ENCODE measurements at places on chromosomes 5 and 9.

DNA sequence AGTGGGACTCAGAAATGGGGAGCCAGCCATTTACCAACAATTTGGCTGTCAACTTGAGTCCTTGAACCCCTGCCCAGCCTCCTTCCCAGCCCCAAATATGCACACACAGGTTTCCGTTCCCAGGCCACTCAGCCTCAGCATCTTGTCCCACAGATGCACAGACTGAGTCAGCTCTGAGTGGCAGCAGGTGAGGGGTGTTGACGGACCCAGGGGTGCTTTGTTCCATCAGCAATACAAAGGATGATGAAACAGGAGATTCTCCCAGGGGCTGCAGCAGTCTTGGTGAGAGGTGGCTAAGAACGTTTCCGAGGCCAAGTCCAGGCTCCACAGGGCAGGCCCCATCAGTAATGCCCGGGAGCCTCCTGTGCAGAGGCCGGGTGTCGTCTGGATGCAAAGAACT lies 4.9 kb upstream of the OLFM1 start:
- DNase-seq: no peak

GRCh38 chr5:579746-580366 lies 32.3 kb upstream of the CEP72 start:
- DNase-seq: no peak

GRCh38 chr9:27800692-27801370 lies 227.6 kb upstream of the C9orf72 start:
- no peak for DNase-seq

- no peak for DNase-seq
These were observed 616.2 kb downstream of the DNAH5 start for GRCh38 chr5:13328316-13328715.

DNA sequence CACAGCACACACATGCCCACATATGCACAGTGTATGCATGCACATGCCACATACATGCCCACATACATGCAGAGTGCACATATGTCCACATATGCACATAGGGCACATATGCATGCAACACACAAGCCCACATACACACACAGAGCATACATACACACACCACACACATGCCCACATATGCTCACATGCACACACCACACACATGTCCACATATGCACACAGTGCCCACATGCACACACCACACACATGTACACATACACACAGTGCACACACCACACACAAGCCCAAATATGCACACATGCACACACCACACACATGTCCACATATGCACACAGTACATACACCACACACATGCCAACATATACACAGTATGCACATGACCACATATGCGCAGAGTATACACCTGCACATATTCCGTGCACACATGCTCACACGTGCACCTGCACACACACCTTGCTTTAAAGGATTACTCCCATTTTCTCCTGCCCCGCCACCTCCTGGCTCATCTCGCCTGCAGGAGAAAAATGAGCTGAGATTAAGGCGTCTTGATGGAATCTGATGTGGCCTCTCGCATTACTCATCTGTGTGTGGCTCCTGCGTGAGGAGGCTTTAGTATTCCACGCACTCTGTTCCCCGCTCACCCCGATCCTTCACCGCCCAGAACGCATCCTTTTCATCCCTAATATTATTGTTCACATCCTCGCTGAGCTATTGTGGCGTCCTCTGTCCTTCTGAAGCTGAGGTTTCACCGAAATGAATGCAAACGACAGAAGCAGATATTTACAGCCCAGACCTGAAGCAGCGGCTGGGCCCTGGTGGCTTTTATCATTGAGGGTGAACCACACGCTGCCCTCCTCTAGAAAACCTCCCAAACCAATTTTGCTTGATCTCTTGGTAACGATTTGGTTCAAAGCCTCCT lies 182.7 kb downstream of the OLFM1 start:
- no peak for DNase-seq

DNA sequence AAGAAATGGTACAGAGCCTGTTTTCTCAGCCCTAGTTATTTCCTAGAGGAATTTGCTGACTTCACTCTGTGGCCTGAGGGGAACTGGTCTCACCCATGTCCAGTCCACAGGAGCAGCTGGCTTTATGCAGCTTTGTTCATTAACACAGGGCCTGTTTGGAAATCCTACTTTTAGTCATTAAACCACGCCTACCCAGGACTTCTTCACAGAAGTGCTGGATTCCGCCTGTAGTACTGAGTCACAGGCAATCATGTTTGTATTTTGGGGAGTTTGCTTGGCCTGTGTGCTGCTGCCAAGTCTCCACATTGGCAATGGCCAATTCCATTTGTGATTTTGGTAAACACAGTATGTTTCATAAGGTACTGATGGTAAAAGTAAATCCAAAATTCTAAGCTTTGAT lies 52.8 kb downstream of the CTNND2 start:
- no peak for DNase-seq

DNA sequence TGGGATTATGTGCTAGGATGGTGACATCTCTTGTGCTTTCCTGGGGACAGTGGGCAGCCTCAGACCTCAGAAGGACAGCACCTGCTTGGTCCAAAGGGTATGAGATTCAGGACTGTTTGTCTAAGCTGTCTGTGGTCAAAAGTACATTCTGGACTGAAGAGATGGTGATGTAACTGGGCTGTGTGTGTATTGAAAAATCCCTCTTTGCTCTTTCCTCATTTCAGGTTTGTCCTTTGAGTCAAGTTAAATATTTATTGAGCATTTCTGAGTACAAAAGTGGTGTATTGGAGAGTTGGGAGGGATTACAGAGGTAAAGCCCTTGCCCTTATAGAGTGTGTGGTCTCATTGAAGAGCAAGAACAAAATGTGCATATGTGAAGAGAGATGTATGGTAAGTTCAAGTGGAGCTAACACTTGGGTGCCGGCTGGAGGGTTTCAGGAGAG lies 46.7 kb downstream of the RCL1 start:
- no peak for DNase-seq

DNA sequence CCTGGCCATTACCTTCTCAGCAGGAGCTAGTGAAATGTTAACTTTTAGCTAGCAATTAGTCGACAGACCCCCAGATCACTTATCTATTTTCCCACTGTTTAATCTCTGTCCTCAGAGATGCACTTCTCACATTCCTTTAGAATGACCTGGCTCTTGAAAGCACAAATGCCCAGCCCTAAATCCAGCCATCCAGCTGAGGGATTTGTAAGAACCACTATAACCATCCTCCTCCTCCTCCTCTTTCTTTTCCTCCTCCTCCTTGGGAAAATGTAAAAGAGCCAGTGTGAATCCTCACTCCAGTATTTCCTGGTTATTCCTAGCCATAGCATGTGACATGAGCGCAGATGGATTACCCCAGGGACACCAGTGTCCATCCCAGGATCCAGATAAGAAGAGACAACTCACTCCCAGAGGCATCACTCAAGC lies 124.3 kb downstream of the ENC1 start:
- DNase-seq: no peak

- no peak for DNase-seq
These were observed 2.8 kb downstream of the MGAT4B start for GRCh38 chr5:179803651-179804554.

DNA sequence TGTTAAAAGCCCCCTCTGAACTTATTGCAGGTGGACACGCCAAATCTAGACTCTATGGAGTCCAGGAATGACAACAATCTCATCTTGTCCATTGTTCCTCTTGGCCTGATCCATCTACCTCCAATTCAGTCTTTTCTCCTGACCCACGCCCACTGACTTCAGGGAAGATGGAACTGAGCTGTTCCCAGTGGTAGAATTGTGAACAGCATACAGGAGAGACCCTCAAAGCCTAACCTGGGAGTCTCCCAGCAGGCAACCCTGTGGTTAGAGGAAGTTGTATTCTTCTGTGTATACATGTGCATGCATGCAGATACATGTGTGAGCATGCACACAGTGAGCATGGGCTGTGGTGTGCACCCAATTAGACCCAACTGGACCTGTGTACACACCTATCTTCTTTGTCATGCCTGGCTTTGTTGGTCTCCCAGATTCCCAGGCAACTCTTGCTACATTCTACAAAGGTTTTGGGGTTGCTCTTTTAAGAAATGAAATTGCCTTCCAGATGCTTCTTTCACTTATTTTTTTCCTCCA lies 286.0 kb downstream of the ZSWIM6 start:
- no peak for DNase-seq

DNA sequence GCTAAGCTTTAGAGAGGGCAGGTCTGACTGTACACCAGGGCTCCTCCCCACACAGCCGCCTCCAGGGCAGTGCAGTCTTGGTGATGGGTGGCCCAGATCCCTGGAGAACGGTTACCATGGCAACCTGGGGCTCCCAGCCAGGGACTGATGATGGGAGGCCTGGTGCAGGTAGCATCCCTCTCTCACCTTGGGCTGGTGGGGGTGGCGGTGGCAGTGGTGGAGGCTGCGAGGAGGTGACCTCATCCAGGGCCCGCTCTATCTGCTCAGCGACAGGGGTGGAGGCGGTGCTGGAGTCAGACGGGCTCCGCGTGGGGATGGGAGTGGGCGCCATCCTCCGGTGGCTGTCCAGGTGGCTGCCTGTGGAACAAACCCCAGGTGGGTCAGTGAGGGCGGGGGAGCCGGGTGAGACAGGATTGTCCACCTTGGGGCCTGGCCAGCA lies 12.3 kb downstream of the PRR7 start:
- DNase-seq: no peak

DNA sequence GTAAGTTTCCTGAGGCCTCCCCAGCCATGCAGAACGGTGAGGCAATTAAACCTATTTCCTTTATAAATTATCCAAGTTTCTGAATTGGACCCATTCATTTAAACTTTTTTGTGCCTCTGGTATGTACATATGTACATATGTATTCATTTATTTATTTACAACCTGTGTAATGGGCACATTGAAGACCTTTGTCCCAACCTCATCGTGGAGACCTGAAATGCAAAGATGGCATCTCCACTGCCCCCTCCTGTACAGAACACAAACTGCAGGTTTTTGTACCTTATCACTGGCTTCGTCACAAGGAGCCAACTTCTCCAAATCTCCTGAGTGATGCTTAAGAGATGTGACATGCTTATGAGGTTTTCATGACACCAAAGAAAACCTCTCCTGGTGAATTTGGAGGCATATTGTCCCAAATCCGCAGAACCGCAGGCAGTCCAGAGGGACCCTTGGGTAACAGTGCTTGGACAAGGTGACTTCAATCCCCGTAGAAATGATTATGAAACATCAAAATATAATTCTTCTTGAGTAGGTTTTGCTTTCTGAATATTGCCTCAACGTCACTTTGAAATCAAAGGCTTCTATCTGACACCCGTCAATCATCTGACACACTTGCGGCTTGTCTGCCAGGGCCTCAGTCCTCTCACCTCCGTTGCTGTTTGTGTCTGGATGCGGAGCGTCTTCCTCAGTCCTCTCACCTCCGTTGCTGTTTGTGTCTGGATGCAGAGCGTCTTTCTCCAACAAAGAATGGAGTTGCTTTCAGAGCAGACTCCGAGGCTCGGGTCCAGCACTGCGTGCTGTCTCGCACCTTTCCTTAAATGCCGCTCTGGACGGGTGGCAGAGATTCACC lies 135.0 kb upstream of the IRX4 start:
- DNase-seq: no peak

DNA sequence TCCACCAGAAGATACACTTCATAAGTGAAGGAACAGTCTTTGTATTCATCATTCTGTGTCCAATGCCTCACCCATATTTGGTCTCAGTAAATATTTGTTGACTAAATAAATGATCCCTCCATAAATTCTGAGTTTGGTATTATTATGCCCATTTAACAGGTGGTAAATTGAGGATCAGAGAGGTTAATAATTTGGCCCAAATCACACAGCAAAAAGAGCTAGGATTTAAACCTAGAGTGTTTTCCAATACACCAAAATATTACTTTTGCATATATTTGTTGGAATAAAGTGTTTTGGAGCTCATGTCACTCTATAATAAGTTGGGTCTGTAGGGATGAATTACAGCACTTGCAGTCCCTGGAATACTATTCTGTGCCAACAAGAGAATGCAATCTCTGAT lies 470.3 kb downstream of the ARHGEF28 start:
- DNase-seq: no peak

- no peak for DNase-seq
These were observed 30.9 kb upstream of the CDK20 start for GRCh38 chr9:88005240-88005639.

GRCh38 chr9:94875300-94876020 lies 149.0 kb downstream of the AOPEP start:
- no peak for DNase-seq

DNA sequence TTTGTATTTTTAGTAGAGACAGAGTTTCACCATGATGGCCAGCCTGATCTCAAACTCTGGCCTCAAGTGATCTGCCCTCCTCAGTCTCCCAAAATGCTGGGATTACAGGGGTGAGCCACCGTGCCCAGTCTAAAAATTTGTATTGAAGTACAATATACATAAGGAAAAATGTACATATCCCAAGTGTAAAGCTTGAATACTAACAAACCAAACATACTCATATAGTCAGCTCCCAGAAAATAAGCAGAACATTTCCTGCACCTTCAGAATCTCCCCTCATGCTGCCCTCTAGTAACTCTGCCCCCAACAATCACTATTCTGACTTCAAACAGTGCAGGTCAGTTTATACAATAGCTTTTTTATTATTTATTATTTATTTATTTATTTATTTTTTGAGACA lies 1.6 kb upstream of the NOL6 start:
- DNase-seq: no peak

DNA sequence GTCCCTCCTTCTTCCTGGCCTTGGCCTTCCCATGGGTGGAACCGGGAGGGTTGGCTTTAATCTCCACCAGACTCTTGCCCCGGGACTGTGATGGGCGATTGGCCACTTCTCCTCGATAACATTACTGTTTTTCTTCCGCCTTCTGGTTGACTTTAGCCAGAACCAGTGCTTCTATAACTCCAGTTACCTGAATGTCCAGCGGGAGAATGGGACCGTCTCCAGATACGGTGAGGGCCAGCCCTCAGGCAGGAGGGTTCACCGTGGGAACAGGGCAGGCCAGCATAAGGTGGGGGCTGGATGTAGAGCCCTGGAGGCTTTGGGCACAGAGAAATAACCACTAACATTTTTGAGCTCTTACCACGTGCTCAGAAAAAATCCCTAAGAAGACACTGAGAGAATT lies 967 bp downstream of the ORM2 start:
- DNase-seq: no peak

DNA sequence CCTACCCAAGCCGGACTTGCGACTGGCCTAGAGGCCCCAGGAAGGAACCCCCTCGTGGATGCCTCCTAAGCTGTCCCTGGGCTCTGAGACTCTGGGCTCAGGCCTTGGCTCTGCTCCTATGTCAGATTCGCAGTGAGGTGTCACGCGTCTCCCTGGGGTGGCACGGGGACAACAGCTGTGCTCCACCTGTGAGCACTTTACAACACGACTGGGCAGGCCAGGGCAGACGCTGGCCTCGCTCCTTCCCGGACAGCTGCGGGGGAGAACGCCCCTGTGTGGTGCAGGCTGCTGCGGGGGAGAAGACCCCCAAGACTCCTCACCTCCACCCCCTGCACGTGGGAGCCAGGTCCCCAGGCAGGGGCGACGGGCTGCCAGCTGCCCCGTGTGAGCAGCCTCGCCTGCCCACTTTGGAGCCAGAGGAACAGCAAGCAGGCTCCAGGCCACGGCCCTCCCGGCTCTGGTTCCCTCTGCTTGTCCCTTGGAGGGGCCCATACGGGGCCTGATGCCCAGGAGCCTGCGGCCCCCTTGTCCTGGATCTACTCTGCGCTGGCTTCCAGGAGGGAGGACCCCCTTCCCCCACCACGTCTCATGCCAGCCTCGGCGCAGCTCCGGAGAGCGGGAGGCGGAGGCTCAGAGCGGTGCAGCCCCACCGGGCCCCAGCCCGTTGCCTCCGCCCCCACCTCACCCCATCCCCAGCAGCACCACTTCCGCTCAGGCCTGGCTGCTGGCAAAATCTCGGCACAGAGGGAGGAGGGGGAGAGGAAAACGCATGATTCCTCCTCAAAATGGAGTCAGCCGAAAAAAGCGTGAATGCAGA lies 36.0 kb downstream of the SARDH start:
- DNase-seq: no peak
